ENCODE measurements at places on chromosomes 1 and 21. TPM values are rescaled to one million over a fixed set of nuclear protein-coding genes. Genes with fewer than 3 reads are reported as not detected.
A peak's percentile ranks its signal among the peaks of the same experiment; 100 is the strongest.

GRCh38 chr1:62362061-62362917 lies 43.1 kb upstream of the KANK4 start:
- no peak for DNase-seq

- DNase-seq = peak; percentile 50
Measured at GRCh38 chr1:28668956-28669723, 556 bp downstream of the GMEB1 start.

RNF220 gene
- polyA plus RNA-seq = 87.4 TPM

KRTAP13-4 gene
- not detected for polyA plus RNA-seq

FAM72C gene
- polyA plus RNA-seq = 1.9 TPM

Data from left renal pelvis (tissue), 4 donors.